A172 (cell line): ENCODE measurements at places on chromosomes 1 and 21. TPM values are rescaled to one million over a fixed set of nuclear protein-coding genes. Genes with fewer than 3 reads are reported as not detected.

Gene TMEM240
- total RNA-seq: not detected in 2 replicates

Gene CASQ1
- total RNA-seq: 0.22 and 0.60 TPM in 2 replicates

Gene TP73
- 1.7 and 4.7 TPM in 2 replicates for total RNA-seq

Gene APOBEC4
- not detected in 2 replicates for total RNA-seq

Gene FBXO2
- total RNA-seq: 1.3 and 1.9 TPM in 2 replicates

Gene TSNAX
- 69.4 and 75.2 TPM in 2 replicates for total RNA-seq

Gene ATAD3C
- total RNA-seq: not detected in 2 replicates
